ENCODE measurements at places on chromosomes 5 and 9.
A peak's percentile ranks its signal among the peaks of the same experiment; 100 is the strongest.

- H3K4me1 ChIP-seq, result peaks cover 52% of the 10 kb centered on the region
- H3K27me3 ChIP-seq, result no peaks in the 10 kb centered on the region
- H3K36me3 ChIP-seq, result no peaks in the 10 kb centered on the region
- H3K27ac ChIP-seq, result no peak overlapping the region
- no peak overlapping the region for H3K4me3 ChIP-seq
- no peak for DNase-seq
Measured at GRCh38 chr5:14206028-14206725, 63.0 kb downstream of the TRIO start.

DNA sequence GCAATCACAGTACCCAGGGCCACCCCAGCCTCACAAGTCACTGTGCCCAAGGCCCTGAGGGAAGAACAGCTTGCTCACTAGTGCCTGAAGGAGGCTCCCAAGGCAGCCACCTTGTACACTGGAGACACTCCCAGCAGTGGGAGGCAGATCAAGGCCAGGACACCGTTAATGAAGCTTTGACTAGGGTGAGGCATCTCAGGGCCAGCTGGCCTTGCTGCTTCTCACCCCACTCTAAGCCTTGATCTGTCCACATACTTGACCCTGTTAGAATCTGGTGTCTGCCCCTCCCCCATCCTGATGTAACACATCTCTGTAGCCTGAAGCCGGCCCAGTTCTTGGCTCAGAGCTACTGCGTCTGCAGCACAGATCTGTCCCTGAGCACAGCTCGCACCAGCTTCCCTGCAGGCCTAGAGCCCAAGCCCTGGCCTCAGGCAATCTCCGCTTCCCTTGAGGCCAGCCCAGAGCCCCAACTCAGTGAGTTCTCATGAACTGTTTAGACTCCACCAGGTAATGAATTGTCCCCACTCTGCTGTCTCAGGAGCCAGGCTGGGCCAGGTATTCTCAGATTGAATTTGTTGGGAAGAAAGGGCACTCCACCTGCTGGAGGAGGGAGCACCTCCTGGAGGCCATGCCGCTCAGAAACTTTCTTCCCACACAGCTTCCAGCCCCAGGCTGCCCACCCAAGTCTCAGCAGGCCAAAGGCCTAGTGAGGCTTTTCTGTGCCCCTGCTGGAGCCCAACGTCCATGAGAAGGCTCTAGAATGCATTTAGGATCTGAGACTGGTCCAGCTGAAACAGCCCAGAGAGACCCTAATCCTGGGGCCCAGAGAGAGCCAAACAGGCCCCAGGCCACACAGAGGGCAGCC lies 13.4 kb upstream of the JADE2 start:
- no peak for DNase-seq
- H3K4me1 ChIP-seq, result peaks cover 24% of the 10 kb centered on the region
- H3K27me3 ChIP-seq, result no peaks in the 10 kb centered on the region
- peak overlapping the region; percentile 29 for H3K27ac ChIP-seq
- no peak overlapping the region for H3K4me3 ChIP-seq

DNA sequence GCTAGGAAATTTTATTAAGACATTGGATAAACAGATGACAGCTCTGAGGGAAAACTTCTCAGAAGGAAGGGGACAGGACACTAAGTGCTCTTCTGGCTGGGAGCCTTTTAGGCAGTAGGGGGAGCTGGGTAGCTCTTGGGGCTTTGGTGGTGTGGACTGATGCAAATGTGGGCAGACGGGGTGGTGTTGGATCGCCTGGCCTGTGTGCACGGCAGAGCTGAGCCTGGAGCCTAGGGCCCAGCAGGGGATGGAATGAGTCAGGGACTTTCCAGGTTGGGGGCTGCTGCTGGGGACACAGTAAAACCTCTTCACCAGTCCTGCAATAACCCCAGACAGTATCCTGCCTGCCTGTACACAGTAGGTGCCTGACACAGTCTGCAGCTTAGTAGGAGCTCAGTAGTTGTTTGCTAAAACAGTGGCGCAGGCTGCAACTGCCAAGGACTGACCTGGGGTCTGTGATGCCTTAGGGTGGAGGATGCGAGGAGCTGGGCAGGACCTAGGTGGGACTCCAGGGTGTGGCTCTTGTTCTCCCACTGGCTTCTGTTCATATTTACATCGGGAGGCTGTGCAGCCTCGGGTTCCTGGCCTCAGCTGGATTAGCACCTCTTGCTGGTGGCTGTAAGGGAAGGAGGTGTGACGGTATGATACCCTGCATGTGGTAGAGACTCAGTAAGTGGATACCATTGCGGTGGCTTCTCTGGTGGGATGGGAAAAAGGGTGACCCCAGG lies 83.8 kb downstream of the DAB2IP start:
- no peak overlapping the region for H3K4me3 ChIP-seq
- H3K27me3 ChIP-seq, result no peaks in the 10 kb centered on the region
- H3K36me3 ChIP-seq, result no peaks in the 10 kb centered on the region
- DNase-seq, result no peak

- no peak overlapping the region for H3K4me3 ChIP-seq
- DNase-seq, result no peak
- H3K36me3 ChIP-seq, result no peaks in the 10 kb centered on the region
- no peak overlapping the region for H3K27ac ChIP-seq
- no peaks in the 10 kb centered on the region for H3K4me1 ChIP-seq
- H3K27me3 ChIP-seq, result no peaks in the 10 kb centered on the region
Measured at GRCh38 chr5:165015547-165015946, 1510.1 kb downstream of the MAT2B start.

GRCh38 chr9:109771087-109771486 lies 8.9 kb upstream of the PALM2AKAP2 start:
- no peaks in the 10 kb centered on the region for H3K36me3 ChIP-seq
- peak overlapping the region; percentile 56 for H3K27ac ChIP-seq
- DNase-seq, result no peak
- H3K4me1 ChIP-seq, result no peaks in the 10 kb centered on the region
- H3K27me3 ChIP-seq, result no peaks in the 10 kb centered on the region

- H3K4me3 ChIP-seq, result no peak overlapping the region
- H3K4me1 ChIP-seq, result no peaks in the 10 kb centered on the region
- no peaks in the 10 kb centered on the region for H3K36me3 ChIP-seq
- DNase-seq, result peak; percentile 39
Measured at GRCh38 chr5:10111571-10111970, 138.1 kb downstream of the ATPSCKMT start.

DNA sequence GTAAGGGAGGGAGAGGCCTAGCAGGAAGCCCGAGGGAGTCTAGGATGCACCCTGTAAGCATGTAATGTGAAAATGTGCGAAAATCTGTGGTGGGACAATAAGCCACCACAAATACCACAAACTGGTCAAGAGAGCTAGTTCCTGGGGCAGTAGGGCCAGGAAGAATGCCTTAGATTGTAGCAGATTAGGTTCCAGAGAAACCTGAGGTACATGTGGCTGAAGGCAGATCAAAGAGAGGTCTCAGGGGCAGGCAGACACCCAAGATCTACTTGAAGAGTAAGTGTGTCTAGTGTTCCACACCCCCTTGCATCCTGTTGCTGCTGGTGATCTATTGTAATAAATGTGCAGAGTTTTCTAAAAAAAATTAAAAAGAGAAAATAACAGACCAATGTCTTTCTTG lies 1677.3 kb upstream of the CDH6 start:
- H3K4me3 ChIP-seq, result no peak overlapping the region
- no peak for DNase-seq
- no peak overlapping the region for H3K27ac ChIP-seq
- H3K4me1 ChIP-seq, result no peaks in the 10 kb centered on the region

GRCh38 chr5:96193946-96194345 lies 232.3 kb upstream of the ELL2 start:
- H3K4me3 ChIP-seq, result no peak overlapping the region
- H3K4me1 ChIP-seq, result peaks cover 2% of the 10 kb centered on the region
- H3K27ac ChIP-seq, result no peak overlapping the region
- no peaks in the 10 kb centered on the region for H3K36me3 ChIP-seq
- no peaks in the 10 kb centered on the region for H3K27me3 ChIP-seq
- DNase-seq, result no peak

GRCh38 chr5:80964919-80965318 lies 4.8 kb downstream of the RASGRF2 start:
- peaks cover 18% of the 10 kb centered on the region for H3K4me1 ChIP-seq
- H3K4me3 ChIP-seq, result no peak overlapping the region
- peaks cover 6% of the 10 kb centered on the region for H3K27me3 ChIP-seq
- H3K36me3 ChIP-seq, result no peaks in the 10 kb centered on the region
- H3K27ac ChIP-seq, result no peak overlapping the region
- DNase-seq, result no peak

DNA sequence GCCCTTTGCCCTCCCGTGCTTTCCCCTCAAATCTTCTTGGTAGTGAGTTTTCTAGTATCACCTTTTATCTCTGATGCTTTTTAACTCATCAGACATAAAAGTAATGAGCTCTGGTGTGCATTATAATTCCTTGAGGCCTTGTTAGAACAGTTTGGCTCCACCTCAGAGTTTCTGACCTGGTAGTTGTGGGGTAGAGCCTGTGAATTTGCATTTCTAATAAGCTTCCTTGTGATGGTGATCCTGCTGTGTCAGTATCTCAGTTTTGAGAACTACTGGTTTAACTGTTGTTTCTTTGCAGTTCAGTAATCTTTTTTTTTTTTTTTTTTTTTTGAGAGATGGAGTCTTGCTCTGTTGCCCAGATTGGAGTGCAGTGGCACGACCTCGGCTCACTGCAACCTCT lies 31.1 kb downstream of the UBE2D2 start:
- H3K4me3 ChIP-seq, result no peak overlapping the region
- H3K27ac ChIP-seq, result no peak overlapping the region
- DNase-seq, result no peak
- H3K4me1 ChIP-seq, result no peaks in the 10 kb centered on the region

DNA sequence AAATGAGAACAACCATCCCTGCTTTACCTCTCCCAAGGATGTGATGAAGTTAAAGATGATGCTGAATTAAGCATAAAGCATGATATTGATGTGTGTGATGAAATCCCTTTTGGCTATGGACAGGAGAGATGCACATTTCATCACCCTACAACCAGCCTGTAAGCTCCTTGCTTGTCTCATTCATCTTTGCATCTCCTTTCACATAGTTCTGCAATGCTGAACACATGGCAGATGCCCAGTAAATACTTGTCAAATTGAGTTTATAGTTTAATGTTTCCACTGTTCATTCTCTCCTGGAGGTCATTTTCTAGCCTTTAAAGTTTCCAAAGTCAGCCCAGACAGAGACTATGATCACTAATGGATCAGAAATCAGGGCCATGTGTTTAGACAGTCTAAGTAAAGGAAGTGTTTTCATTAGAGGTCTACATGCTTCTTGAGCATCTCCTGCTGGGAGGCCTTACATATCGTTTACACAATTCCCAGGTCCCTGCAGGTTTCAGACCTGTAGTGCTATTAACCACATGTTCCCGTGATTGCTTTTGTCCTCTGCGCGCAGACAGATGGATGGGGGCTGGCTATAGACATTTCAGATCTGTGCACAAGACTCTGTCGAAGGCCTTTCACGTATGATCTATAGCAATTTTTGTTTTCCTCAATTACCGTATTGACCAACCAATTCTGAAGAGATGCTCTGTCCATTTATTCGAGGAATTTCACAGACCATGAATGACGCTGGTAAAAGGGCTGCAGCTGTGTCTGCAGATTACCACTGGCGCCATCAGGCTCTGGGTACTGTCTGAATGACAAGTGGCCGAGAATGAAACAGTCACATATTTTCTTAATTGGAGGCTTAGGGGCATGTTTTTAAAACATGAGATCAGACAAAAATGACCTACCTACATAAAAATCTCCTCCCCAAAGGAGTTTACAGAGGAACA lies 49.0 kb upstream of the CKMT2 start:
- H3K4me1 ChIP-seq, result no peaks in the 10 kb centered on the region
- H3K36me3 ChIP-seq, result no peaks in the 10 kb centered on the region
- peak; percentile 64 for DNase-seq
- no peaks in the 10 kb centered on the region for H3K27me3 ChIP-seq
- H3K4me3 ChIP-seq, result no peak overlapping the region
- peak overlapping the region; percentile 86 for H3K27ac ChIP-seq

DNA sequence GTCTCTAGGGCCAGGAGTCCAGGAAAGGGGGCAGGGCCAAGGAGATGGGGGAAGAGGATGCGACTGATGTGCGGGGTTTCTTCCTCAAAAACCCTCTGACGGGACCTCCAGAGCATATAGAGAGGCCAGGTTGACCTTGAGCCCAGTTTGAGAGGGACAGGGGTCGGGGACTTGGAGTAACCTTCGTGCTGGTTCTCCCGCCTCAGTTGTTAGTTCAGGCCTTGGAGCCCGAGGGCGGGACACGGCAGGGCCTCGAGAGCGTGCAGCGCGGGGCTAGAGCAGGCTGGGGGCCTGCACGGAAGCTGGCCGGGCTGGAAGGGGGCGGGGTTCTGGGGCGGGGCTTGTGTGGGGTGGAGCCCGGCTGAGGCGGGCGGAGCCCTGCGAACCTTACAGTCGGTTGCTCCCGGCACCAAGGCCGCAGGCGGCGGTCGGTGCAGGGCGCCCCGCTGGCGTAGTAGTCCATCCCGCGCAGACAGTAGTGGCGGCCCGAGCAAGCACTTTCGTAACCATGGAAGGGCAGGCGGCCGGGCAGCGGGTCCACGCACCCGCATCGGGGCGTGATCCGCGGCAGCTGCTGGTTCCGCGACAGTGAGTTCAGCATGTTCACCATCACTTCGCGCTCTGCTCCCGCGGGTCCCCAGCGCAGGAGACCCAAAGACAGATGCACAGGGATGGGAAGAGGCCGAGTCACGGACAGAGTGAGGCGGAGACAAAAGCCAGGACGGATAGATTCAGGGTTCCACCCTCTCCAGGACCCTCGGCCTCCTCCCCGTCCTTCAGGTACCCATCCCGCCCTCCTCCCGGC lies 4.0 kb upstream of the MYORG start:
- DNase-seq, result peak; percentile 94
- peaks cover 17% of the 10 kb centered on the region for H3K4me1 ChIP-seq
- H3K36me3 ChIP-seq, result no peaks in the 10 kb centered on the region
- H3K27ac ChIP-seq, result no peak overlapping the region

DNA sequence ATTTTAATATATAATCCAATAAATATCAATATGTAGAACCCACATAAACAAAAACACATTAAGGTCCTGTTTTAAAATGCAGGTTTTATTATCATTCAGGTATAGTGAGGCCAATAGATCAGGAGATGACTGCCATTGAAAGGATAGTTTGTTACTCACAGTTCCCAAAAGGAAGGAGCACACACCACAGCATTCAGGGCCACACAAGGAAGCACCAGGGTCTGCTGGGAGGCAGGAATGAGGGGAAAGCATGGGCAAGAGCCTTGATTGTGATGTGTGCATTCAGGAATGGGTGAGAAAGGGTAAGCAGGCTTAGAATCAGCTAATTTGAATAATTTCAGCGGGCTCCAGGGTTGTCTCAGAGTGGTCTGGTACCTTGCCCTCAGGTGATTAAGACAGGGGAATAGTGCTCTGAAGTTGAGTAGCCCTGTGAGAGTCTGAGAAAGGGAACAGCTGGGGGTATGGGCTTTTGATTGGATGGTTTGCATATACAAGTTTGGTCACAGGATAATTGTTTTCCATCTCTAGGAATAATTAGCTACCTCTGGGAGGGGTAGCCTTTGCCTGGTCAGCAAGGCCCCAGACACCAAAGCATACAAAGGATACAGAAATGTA lies 19.8 kb upstream of the OTULIN start:
- no peaks in the 10 kb centered on the region for H3K36me3 ChIP-seq
- H3K4me3 ChIP-seq, result no peak overlapping the region
- DNase-seq, result no peak

GRCh38 chr5:172771439-172772111 lies 580 bp upstream of the DUSP1 start:
- H3K27me3 ChIP-seq, result no peaks in the 10 kb centered on the region
- H3K27ac ChIP-seq, result peak overlapping the region; percentile 100
- no peak for DNase-seq
- H3K4me3 ChIP-seq, result peak overlapping the region; percentile 89

- H3K27me3 ChIP-seq, result no peaks in the 10 kb centered on the region
- no peak overlapping the region for H3K4me3 ChIP-seq
- H3K27ac ChIP-seq, result no peak overlapping the region
- H3K36me3 ChIP-seq, result no peaks in the 10 kb centered on the region
- DNase-seq, result no peak
Measured at GRCh38 chr5:118405650-118406061, 582.7 kb downstream of the DTWD2 start.

All from SK-N-SH (cell line).